ENCODE measurements at places on chromosomes 16 and 17. TPM values are rescaled to one million over a fixed set of nuclear protein-coding genes. Genes with fewer than 3 reads are reported as not detected.

GRAPL gene
- total RNA-seq = 1.2 TPM

IL34 gene
- total RNA-seq = 0.92 TPM

KCNJ2 gene
- 60.4 TPM for total RNA-seq

GAS2L2 gene
- total RNA-seq = 0.08 TPM

CPNE2 gene
- total RNA-seq = 36.9 TPM

All from motor neuron (in vitro differentiated cells).